NCI-H2029 treated with DMSO at 0.1 percent for 48 hours (cell line): ENCODE measurements at places on chromosomes 2 and 18.

DNA sequence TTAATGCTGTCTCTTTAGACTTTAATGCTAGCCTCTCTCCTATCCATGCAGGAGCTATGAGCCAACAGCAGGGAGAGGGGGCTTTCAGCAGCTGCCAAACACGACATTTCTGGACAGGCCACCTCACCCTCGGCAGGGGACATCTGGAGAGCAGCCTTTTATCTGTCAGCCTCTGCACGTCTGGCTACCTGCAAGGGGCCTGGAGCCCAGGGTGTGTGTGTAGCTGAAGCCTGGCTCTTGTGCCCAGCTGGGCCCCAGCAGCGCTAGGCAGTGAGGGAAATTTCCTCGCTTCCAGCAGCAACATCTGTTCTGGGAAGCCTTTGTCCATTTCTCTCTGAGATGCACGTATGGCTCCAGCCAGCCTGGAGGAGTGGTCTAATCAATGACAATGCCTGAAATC is 728.7 kb upstream of the ID2 start:
- DNase-seq: no peak

GRCh38 chr18:41347057-41347456 is 608.0 kb upstream of the PIK3C3 start:
- no peak for DNase-seq

DNA sequence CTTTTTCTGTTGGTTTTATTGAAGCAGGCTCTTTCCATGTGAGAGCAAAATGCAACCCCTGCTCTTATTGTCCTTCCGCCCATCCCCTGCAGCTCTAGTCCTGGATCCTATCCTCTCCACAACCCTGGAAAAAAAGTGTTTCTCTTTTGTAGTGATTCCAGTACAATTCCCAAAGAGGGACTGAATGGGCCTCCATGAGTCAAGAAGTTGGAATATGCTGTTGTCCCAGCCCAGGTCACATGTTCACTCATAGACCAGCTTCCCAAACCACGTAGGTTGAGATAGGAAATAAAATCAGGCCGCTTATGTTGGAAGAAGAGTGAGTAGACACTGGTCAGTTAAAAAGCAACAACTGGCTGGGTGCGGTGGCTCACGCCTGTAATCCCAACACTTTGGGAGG is 39.4 kb downstream of the CPO start:
- DNase-seq: no peak

DNA sequence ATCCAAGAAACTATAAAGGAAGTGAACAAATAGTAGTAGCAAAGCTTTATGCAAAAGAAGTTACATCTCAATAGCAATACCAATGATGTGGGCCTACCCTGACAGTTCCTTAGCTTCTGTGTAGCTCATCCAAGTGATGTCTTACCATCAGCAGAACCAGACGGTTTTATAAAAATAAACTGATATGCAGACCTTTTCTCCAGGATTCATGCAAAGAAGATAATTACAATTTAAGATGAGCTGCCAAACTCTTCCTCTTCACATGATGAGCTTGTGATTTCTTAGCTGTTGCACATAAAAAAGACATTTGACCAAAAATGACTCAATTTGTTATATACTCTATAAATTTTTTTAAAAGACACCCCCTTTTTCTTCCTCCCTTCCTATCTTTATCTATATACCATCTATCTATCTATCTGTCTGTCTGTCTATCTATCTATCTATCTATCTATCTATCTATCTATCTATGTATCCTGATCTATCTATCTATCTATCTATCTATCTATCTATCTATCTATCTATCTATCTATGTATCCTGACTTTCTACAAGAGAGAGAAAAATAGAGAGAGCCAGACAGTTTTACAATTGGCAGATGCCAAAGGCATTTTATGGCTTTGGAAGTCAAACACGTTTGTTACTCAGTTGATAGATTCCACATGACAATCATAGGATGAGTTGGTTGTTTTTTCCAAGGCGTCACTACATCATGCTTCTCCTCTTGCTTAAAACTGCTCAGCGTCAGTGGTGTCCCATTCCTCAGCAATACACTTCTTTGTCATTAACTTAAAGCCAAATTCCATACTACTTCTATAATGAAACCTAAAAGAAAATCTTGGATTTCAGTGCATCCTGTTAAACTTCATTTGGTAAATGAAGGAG is 65.9 kb upstream of the ACTR3 start:
- DNase-seq: no peak

GRCh38 chr18:31942291-31942998 is 483 bp downstream of the TRAPPC8 start:
- DNase-seq: no peak

GRCh38 chr2:128411431-128411830 is 92.8 kb upstream of the HS6ST1 start:
- DNase-seq: no peak
